ENCODE measurements at places on chromosomes 2 and 18. TPM values are rescaled to one million over a fixed set of nuclear protein-coding genes. Genes with fewer than 3 reads are reported as not detected.

BOD1L2 gene
- not detected for total RNA-seq

SERPINB5 gene
- 37.8 TPM for total RNA-seq

MREG gene
- total RNA-seq, result 4.7 TPM

ARHGEF4 gene
- total RNA-seq, result 0.89 TPM

IGFBP2 gene
- total RNA-seq, result 191 TPM

CAPN13 gene
- total RNA-seq, result not detected

LOXHD1 gene
- total RNA-seq, result not detected

CROCC2 gene
- total RNA-seq, result not detected

PLCL1 gene
- not detected for total RNA-seq

CNOT11 gene
- 52.6 TPM for total RNA-seq

YIPF4 gene
- total RNA-seq, result 41.9 TPM

ZBTB7C gene
- total RNA-seq, result 0.10 TPM

RGPD3 gene
- total RNA-seq, result 0.07 TPM

ZNF521 gene
- 5.0 TPM for total RNA-seq

MEP1B gene
- total RNA-seq, result not detected

SGPP2 gene
- not detected for total RNA-seq

ANKRD53 gene
- not detected for total RNA-seq

INSIG2 gene
- total RNA-seq, result 5.7 TPM

IL36B gene
- not detected for total RNA-seq

VWC2L gene
- not detected for total RNA-seq

SERPINB2 gene
- not detected for total RNA-seq

PROKR1 gene
- total RNA-seq, result not detected

FOXD4L1 gene
- total RNA-seq, result not detected

PRKAG3 gene
- total RNA-seq, result not detected

CYP27A1 gene
- total RNA-seq, result 7.7 TPM

DSG1 gene
- not detected for total RNA-seq

UGT1A5 gene
- total RNA-seq, result not detected

IL18R1 gene
- total RNA-seq, result not detected

FSIP2 gene
- not detected for total RNA-seq

NETO1 gene
- not detected for total RNA-seq

THUMPD2 gene
- 5.8 TPM for total RNA-seq

FAP gene
- 1.2 TPM for total RNA-seq

TUBA4B gene
- not detected for total RNA-seq

ALLC gene
- total RNA-seq, result not detected

SANBR gene
- total RNA-seq, result 6.6 TPM

CXCR2 gene
- total RNA-seq, result not detected

SETBP1 gene
- not detected for total RNA-seq

COL4A3 gene
- 0.20 TPM for total RNA-seq

EVX2 gene
- total RNA-seq, result not detected

ACTR1B gene
- total RNA-seq, result 21.4 TPM

FSHR gene
- not detected for total RNA-seq

PPP1R1C gene
- 0.53 TPM for total RNA-seq

RAB31 gene
- 16.7 TPM for total RNA-seq

RALBP1 gene
- total RNA-seq, result 52.4 TPM

HOXD12 gene
- total RNA-seq, result not detected

RFX8 gene
- total RNA-seq, result not detected

TSPYL6 gene
- total RNA-seq, result not detected

C2orf76 gene
- 16.5 TPM for total RNA-seq

UGT1A7 gene
- not detected for total RNA-seq

REEP1 gene
- total RNA-seq, result 2.7 TPM

POTEF gene
- total RNA-seq, result 0.20 TPM

TMEM127 gene
- total RNA-seq, result 3.7 TPM

CELF4 gene
- total RNA-seq, result not detected

FLACC1 gene
- total RNA-seq, result 0.26 TPM
